AG10803 (cell line): ENCODE measurements at places on chromosomes 5 and 9.
A peak's percentile ranks its signal among the peaks of the same experiment; 100 is the strongest.

DNA sequence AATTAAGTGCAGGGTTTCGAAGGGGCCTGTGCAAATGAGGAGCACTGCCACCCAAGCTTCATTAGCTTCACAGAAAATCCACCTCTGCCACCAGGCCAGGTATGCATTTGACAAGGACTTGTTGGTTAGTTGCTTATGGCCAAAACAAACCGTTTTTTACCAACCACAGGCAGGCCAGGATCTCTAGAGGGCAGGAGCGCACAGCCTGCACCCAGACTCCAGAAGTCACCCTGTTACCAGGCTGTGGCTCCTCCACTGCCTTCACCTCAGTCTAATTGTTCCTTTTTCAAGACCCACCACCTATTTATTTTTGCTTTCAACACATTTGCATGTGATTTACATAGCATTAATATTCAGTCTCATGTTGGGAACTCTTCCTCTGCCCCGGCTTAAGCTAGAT, 78.3 kb upstream of the HSPA9 start:
- no peak for DNase-seq

DNA sequence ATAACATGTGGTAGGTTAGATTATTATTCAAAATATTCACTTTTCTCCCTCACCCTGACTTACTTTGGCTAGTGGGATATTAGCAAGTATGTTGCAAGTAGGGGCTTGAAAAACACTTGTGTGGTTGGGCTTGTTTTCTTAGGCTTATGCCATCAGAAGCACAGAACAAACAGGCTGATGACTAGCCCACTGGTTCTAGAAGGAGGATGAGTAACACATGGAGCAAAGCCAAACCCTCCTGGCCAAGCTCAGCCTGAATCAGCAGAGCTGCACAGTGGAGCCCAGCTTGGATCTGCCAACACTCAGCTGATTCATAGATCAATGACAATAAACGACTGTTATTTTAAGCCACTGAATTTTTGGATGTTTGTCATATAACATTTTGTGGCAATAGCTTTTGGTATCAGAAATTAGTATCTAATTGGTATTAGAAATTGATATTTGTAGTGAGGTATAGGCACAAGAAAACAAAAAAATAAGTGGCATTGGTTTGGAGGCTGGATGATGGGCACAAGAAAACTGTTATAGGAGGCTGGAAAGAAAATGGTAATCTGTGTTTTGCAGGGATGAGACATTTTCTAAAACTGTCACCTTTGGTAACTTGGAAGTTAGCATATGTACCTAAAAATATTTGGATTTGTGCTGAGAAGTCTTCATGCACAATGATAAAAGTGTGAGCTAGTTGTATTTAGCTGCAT, 46.1 kb upstream of the ZBED3 start:
- DNase-seq = peak; percentile 95

DNA sequence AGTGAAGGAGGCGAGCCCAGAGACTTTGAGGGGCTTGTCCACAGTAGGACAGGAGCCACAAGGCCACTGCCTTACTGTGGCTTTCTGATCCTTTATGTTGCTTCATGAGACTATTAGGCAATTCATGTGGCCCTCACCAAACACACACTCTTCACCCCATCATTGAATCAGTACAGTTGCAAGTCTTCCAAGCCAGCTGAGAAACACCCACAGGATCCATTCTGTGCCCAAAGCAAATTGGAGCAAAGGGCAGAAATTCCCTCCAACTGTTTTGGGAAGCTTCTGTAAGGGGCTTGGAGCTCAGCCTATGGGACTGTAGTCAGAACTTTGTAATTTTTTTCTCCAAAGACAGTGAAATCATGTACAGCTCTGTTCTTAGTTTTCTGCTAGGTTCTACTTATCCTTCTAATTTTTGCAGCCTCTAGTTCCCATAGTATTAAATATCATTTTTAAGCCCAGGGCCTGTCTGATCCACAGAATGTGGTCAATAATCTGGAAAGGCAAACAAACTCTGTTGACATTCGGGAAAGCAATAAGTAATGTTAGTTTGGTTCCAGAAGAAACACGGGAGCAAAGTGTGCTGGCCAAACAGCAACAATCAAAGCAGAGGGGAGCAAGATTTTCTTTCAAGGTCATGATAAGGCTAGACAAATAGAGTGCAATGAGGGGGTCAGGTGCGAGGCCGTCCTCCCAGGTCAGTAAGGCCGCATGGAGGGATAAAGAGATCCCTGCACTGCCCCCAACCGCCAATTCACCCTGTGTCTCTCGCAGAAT, 47.0 kb downstream of the UBE2QL1 start:
- no peak for DNase-seq

DNA sequence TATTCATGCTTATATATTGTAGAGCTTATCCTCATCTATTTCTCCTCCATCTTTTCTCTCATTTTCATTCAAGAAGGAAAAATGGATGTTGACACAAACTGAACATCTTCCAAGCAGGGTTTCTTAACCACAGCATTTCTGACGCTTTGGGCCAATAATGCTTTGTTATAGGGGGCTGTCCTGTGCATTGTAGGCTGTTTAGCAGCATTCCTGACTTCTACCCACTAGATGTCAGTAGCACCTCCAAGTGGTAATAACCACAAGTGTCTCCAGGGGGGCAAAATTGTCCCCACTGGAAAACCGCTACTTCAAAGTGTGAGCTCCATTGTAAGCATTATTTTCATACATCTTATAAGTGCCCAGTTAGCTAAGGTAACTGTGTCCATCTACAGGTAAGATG, 2.6 kb upstream of the TXNDC8 start:
- peak; percentile 23 for DNase-seq

DNA sequence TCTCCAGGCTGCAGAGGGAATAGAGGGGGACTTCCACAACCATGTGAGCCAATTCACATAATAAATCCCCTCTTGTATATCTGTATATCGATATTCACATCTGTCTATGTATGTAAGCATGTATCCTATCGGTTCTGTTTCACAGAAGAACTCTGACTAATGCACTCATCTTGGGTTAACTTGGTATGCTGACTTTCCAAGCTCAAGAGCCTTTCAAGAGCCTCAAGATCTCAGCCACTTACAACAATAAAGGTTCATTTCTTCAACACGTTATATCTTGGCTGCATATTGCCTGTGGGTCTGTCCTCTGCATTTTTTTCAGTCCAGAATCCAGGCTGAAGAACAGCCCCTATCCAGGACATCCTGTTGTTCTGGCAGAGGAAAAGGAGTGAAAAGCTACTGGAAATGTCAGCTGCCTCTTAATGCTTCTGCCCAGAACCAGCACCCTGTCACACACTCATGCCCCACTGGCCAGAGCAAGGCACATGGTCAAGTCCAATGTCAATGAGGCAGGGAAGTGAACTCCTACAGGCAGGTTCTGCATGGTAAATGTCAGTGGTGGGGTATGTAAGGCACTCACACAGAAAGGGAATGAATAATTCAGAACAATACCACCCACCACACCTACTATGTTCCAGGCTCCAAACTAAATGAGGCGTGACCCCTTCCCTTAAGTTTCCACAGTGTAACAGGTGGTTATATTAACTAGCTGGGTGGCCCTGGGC, 91.6 kb upstream of the ICE1 start:
- no peak for DNase-seq

- DNase-seq = peak; percentile 30
Observed at GRCh38 chr9:72476617-72477437, 44.6 kb upstream of the TMC1 start.

DNA sequence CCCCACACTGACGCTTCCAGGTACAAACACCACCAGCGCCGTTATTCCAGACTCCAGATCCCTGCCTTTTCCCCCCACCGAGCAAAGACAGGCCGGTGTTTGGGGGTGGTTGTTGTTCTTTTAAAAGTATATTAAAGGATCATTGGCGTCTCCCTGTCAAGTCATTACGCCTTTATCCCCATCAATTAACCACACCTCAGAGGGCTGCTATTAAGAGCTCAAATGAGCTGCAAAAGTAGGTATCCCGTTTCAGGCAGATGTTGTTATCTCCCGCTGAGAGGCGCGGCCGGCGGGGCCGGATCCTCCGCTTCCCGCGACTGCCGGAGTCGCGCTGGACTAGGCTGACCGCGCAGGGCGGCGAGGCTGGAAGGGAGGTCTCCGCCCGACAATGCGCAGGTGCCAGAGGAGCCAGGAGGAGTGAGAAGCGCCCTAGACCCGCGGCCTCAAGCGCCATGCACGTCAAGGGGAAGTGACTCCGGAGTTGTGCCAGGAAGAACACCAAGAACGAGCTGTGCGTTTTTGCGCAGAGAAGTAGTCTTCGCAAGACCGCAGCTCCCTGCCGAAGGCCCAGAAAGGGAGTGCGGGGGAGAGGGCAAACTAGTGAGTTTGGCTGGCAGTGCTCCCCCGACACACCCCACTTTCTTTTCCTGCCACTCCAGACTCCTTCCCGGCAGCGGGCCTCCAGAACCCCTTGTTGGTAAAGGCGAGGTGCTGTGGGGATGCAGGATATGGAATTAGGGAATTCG, 8.2 kb downstream of the NR2F1-AS1 start:
- DNase-seq = peak; percentile 52

DNA sequence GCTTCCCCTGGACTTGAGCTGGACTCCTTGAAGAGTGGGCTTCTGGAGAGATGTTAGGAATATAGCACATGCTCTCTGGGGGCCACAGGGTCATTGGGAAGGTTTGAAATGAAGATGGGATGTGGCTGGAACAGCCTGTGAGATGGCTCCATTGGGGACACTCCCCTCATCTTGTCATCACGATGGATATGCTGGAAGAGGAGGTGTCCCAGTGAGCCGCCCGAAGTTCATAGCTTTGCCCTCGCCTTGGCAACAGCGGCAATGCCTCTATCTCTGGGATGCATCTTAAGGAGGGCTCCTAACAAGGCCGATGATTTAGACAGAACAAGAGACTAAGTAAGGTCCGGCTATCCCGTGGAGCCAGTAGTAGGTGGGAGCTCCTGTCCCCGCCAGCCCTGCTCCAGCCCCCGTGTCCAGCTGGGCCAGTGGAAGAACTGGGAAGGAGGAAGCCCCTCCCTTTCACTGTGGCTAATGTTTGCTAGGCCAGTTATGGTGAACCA, 23.9 kb downstream of the AMBP start:
- no peak for DNase-seq

- DNase-seq = no peak
Observed at GRCh38 chr5:157186309-157187045, 5.8 kb downstream of the ITK start.

GRCh38 chr5:163574472-163575440, 69.3 kb downstream of the MAT2B start:
- DNase-seq = no peak

GRCh38 chr5:72368271-72368670, 48.1 kb downstream of the PTCD2 start:
- DNase-seq = no peak

DNA sequence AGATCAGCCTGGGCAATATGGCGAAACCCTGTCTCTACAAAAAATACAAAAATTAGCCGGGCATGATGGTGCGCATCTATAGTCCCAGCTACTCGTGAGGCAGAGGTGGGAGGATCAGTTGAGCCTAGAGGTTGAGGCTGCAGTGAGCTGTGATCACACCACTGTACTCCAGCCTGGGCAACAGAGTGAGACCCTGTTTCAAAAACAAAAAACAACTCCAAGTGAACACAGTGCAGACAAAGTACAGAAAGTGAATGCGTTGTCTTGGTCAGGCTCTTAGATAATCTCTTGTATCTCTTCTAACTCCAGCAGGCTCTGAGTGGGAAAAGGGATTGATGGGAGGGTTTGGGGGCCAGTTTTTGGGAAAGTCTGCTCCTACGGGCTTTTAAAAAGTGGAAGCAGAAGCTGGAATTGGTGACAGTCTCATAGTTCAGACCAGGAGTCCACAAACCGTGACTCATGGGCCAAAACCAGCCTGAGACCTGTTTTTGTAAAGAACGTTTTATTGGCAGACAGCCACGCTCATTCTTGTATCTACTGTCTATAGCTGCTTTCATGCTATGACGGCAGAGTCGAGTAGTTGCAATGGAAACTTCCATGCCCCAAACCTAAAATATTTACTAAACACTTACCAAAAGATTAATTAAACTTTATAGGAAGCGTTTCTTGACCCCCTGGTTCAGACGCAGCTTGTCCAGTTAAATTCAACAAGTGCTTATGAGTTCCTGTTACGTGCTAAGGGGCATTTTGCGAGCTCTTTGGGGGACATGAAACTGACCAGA, 32.9 kb downstream of the NDST1 start:
- peak; percentile 86 for DNase-seq

GRCh38 chr5:165783024-165783423, 2277.6 kb downstream of the MAT2B start:
- no peak for DNase-seq

DNA sequence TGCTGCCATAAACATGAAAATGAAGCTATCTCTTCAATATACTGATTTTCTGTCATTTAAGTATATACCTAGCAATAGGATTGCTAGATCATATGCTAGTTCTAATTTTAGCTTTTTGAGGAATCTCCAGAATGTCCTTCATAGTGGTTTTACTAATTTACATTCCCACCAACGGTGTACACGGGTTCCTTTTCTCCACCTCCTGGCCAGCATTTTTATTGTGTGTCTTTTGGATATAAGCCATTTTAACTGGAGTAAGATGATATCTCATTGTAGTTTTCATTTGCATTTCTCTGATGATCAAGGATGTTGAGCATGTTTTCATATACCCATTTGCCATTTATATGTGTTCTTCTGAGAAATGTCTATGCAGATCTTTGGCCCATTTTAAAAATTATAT, 446.5 kb downstream of the GABRG2 start:
- no peak for DNase-seq

GRCh38 chr9:22009506-22009867, 382 bp upstream of the CDKN2B start:
- DNase-seq = no peak

DNA sequence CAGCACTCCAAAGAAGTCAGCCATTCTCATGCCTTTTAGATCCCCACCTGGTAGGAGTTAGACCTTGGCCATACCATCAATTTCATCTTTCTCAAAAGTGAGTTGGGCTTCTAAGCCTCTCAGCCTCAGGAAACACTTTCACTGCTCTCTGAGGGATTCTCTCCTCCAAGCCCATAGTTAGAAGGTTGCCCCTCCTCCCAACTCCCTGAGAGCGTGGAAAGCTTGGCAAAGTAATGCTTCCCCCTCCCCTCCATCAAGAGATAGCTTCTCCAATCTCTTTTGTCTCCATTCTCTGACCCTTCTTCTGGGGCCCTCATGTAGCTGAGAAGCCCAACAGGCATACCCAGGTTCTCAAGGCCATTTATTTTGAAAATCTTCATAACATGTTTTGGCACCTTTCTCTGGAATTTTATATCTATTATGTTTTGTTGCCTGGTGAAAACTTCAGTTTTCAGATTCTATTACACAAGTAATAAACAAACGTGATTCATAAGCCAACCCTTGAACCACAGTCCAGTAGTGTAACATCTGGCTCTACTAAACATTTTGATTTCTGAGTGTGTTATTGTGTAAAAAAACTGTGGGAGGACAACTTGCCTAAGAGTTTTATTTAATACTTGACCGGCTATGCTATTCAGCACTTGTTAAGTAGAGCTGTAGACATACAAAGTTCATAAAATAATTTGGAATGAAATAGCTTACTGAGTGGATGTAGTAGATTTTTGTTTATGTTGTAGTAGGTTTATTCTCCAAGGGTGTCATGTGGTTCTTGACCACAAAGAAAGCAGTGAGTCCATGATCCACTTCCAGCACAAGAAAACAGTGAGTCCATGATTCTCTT, 17.1 kb downstream of the LVRN start:
- DNase-seq = peak; percentile 97

GRCh38 chr9:131001021-131001420, 8.0 kb upstream of the LAMC3 start:
- DNase-seq = no peak
